Stimulated activated CD8-positive, alpha-beta memory T cell treated with anti-CD3 and anti-CD28 coated beads, Interleukin-15, amount 100 ng/mL, for 24 hours (primary cell): ENCODE measurements at places on chromosomes 5 and 9.

DNA sequence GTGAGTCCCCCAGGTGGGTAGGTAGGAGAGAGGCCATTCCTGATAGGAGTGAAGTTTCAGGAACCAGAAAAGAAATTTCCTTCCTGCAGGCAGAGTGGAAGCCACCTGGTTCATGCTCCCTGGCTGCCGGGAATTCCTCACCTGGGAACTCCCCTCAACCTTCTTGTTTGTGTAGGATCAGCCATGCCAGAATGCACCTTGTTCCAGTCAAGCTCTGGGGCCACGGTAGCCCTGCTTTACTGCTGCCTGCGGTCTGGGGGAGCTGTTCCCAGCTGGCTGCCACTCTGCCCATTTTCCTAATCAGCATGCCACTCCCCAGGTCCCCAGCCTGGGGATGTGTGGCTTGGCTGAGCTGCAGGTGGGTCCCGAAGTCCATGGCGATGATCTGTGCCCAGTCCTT is 18.7 kb upstream of the B4GALT1 start:
- no peak for DNase-seq

DNA sequence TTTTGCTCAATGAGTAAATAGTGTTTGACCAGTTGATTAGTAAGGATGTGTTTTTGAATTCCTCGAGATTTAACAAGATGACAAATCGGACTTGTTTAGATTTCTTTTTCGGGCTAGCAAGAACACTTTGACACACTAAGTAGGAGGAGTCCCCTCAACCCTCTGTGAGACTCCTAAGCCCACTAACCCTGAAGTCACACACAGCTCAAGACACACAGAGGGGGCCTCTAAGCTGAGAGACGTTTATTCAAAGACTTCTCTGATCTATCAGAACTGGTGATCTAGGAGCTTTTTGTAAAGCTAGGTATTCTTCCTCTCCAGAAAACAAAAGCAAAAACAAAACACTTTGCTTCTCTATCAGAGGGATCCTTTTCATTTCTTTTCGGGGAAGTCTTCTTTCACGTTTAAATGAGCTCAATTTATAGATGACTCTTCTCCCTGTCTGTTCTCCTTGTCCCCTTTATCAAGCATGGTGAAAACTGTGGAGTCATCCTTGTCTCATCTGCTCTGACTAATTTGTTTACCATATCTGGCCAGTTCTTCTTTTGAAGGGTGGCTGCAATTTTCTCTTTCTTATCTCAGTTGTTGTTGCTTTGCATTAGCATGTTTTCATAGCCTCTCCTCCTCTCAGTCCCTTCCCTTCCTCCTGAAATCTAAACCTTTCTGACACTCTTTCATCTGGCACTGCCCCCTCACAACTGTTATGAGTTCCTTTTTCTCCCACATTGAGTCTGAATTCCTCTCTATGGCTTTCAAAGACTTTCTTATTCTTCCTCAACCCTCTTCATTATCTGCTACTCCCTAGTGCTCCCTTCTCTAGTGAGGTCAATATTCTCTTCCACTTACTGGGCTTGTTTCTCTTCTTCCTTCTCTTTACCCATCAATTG is 68.5 kb upstream of the RAI14 start:
- no peak for DNase-seq

- DNase-seq: no peak
Measured at GRCh38 chr5:169538944-169539343, 44.6 kb upstream of the SPDL1 start.

GRCh38 chr9:129172816-129173215 is 5.2 kb downstream of the IER5L start:
- no peak for DNase-seq
